ENCODE measurements at places on chromosomes 12 and 14.

DNA sequence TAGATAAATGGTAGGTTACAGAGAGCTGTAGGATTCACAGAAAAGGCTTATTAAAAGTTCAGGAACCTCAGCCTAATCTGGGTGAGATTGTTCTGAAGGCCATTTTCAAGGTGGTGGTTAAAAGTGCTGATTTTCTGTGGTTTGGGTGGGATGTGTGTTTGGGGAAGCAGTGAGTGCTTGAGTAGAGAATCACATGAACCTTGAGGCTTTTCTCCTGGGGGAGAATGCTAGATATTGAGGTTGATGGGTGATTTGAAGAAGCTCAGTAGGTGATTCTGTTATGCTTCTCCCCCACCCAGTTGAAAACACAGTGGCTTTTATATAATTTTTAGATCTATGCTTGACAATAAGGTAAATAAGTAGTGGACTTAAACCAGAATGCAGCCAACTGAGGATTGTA lies 420.9 kb downstream of the PCNX1 start:
- no peak for DNase-seq
- H3K4me3 ChIP-seq: no peak overlapping the region
- no peaks in the 10 kb centered on the region for H3K27me3 ChIP-seq

DNA sequence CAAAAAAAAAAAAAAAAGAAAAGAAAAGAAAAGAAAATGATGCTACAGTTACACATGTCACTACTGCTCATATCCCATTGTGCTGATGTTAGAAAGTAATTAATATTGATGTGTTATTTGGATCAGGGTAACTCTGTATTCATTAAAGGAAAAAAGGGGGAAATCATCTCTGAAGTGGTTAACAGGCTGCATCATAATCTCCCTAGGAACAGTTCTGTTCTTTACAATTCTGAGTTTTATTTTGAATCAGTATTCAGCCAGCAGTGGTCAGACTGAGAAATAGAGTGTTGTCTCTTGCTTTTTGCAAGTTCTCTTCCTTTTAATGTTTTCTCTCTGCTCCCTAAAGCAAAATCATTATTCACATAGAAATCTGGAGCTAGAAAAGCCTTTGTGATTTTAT lies 128.6 kb upstream of the CRY1 start:
- peaks cover 14% of the 10 kb centered on the region for H3K4me1 ChIP-seq
- H3K27ac ChIP-seq: no peak overlapping the region
- H3K36me3 ChIP-seq: peaks cover 3% of the 10 kb centered on the region
- peaks cover 2% of the 10 kb centered on the region for H3K27me3 ChIP-seq
- no peak overlapping the region for H3K4me3 ChIP-seq
- DNase-seq: no peak

DNA sequence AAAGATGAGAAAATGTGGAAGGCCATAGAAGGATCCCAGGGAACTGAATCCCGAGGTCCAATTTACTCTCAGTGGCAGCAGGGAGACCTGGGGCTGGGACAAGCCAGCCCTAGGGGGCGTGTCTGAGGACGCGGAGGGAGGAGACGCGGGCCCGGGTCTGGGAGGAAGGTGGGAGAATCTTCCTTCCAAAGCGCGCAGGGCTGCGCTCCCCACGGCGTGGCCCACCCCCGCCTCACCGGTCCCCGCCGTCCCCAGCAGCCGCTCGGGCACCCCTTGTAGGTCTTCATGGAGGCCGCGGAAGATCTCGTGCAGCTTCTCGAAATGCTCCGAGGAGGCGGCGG lies 323 bp downstream of the VTI1B start:
- H3K4me3 ChIP-seq: peak overlapping the region; percentile 91
- peaks cover 6% of the 10 kb centered on the region for H3K36me3 ChIP-seq
- H3K4me1 ChIP-seq: peaks cover 17% of the 10 kb centered on the region
- H3K27ac ChIP-seq: peak overlapping the region; percentile 77
- peak; percentile 77 for DNase-seq

GRCh38 chr14:37637341-37637740 lies 41.9 kb downstream of the TTC6 start:
- no peaks in the 10 kb centered on the region for H3K36me3 ChIP-seq
- DNase-seq: no peak

GRCh38 chr14:103629503-103630121 lies 601 bp downstream of the KLC1 start:
- peaks cover 4% of the 10 kb centered on the region for H3K36me3 ChIP-seq
- peak; percentile 52 for DNase-seq
- peak overlapping the region; percentile 93 for H3K4me3 ChIP-seq
- peak overlapping the region; percentile 67 for H3K27ac ChIP-seq

DNA sequence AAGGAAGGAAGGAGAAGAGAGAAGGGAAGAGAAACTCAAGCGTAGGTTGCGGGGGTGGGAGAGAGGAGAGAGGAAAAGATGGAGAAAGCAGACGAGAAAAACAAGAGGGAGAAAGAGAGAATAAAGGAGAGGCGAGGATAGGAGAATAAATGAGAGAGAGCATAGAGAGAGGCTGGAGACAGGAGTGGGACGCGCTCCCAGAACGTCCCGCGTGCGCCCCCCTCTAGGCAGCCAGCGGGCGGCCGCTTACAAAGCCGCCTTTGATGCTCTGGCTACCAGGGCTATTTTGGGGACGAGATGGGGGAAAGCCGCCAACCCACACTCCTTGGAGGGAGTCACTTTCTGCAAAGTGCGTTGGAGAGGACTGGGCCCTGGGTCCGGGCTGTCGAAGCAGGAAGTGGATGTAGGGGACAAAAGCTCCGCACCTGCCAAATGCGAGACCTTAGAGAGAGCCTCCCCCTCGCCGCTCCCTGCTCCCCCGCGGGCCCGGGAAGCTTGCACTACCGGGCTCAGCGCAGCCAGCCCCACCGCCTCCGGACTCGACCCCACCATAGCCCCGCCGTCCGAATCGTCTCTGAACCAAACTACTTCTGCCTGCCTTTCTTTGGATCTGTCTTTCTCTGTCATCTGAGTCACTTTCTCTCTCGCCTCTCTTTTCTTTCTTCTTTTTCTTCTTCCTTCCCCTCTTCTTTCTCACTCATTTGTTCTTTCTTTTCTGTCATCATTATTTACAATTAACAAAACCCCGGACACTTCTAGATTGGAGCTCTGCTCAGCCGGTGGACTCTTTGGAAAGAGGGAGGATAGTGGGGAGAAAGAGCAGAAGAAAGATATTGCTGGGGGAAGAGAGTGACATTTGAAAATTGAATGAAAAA lies 8.0 kb downstream of the ASCL1 start:
- H3K36me3 ChIP-seq: peaks cover 12% of the 10 kb centered on the region
- no peak for DNase-seq
- peak overlapping the region; percentile 0 for H3K27ac ChIP-seq
- H3K4me3 ChIP-seq: peak overlapping the region; percentile 31

- no peak for DNase-seq
- peak overlapping the region; percentile 2 for H3K27ac ChIP-seq
- H3K4me1 ChIP-seq: no peaks in the 10 kb centered on the region
- H3K36me3 ChIP-seq: no peaks in the 10 kb centered on the region
These were observed 23.6 kb upstream of the USP44 start for GRCh38 chr12:95574799-95575452.

GRCh38 chr14:22532345-22533056 lies 56.5 kb downstream of the DAD1 start:
- no peak overlapping the region for H3K4me3 ChIP-seq
- H3K36me3 ChIP-seq: no peaks in the 10 kb centered on the region
- DNase-seq: no peak
- H3K27me3 ChIP-seq: no peaks in the 10 kb centered on the region
- H3K27ac ChIP-seq: no peak overlapping the region

DNA sequence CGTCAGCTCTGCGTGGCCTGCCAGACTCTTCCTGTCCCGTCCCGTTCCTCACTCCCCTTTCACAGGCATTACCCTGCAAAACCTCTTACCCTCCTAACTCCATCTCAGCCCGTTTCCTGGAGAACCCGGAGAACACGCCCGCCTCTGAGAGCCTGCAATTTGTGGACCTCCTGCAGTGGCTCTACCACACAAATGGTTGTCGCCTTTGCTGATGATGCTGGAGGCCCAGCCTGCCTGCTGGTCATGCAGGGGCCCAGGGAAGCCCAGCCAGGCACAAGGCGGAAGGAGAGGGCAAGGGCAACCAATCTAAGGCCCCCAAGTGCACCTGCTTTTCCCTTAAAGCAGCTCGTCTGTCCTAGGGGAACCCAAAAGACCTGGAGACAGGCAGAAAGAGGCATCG lies 22.5 kb downstream of the RFLNA start:
- DNase-seq: no peak
- peaks cover 8% of the 10 kb centered on the region for H3K4me1 ChIP-seq
- peaks cover 6% of the 10 kb centered on the region for H3K36me3 ChIP-seq

DNA sequence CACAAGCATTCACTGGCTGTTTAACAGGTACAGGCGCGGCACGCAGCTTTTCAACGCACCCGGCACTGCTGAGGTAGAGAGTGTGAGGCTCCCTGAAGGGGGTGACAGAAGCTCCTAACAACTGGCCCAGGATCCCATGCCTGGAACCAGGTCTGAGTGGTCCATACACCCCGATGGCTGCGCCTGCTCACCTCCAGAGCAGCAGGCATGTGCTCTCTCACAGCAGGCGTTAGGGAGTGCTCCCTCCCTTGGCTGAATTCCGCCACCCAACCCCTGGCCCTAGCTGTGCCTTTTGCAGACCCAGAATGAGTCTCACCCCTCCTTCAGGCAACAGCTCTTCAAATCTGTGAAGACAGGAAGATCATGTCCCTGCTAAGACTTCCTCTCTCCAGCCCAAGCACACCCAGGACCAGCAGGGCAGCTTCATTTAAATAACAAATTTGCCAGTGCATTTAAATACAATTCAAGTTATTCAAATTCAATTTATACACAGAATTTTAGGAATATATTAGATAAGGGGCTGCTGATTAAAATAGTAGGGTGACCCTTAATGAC lies 86.0 kb downstream of the SETD3 start:
- H3K27me3 ChIP-seq: peaks cover 13% of the 10 kb centered on the region
- H3K27ac ChIP-seq: no peak overlapping the region
- DNase-seq: no peak
- no peak overlapping the region for H3K4me3 ChIP-seq
- H3K4me1 ChIP-seq: peaks cover 56% of the 10 kb centered on the region
- peaks cover 17% of the 10 kb centered on the region for H3K36me3 ChIP-seq

DNA sequence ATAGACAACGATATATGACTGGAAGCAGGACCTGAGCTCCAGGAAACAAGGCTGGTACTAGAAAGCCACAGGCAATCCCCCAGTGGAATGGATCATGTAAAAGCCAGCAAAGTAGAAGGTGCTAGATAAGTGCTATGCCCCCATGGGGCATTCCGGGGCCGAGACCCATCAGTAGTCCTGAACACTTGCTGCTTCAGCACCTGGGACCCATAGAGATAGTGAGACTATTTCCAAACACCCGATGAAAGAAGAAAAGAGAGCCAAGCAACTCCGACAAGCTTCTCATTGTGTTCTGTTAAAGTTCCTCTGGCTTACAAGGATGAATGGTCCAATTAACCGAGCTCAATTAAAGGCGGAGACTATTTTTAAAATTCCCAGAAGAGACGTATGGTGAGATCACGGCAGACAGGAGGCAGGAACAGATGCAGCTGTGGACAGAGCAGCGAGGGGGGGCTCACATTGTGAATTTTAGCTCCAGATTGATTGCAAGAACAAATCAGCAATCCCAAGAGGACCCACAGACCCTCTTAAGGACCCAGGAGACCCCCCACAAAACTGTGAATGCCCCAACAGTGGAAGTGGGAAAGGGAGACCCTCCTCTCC lies 142.5 kb upstream of the OVCH1 start:
- no peak overlapping the region for H3K4me3 ChIP-seq
- no peak for DNase-seq
- H3K27me3 ChIP-seq: no peaks in the 10 kb centered on the region
- H3K27ac ChIP-seq: no peak overlapping the region

DNA sequence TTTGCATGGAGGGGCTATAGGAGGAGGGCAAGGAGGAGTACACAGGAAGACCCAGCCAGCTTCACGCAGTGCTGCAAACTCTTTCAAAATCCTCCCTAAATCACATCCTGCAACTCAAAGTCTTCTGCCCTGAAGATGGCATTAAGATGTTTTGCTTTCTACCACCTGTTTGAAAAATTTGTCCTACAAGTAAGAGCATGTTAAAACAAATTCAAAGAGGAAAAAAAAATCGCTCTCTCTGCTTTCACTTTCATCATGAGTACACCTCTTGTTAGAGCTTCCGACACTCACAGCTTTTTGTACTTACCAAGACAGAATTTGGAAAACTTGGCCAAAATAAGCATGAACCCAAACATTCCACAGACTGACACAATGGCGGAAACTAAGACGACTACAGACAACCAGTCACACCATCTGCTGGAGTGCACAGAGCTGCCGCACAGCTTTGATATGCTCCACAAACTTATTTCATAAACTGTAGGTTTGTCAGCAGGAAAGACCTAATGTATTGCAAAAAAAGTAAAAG lies 21.3 kb downstream of the GCH1 start:
- no peak overlapping the region for H3K27ac ChIP-seq
- no peak for DNase-seq
- no peaks in the 10 kb centered on the region for H3K36me3 ChIP-seq
- H3K27me3 ChIP-seq: peaks cover under 1% of the 10 kb centered on the region
- H3K4me1 ChIP-seq: peaks cover 10% of the 10 kb centered on the region
- no peak overlapping the region for H3K4me3 ChIP-seq

DNA sequence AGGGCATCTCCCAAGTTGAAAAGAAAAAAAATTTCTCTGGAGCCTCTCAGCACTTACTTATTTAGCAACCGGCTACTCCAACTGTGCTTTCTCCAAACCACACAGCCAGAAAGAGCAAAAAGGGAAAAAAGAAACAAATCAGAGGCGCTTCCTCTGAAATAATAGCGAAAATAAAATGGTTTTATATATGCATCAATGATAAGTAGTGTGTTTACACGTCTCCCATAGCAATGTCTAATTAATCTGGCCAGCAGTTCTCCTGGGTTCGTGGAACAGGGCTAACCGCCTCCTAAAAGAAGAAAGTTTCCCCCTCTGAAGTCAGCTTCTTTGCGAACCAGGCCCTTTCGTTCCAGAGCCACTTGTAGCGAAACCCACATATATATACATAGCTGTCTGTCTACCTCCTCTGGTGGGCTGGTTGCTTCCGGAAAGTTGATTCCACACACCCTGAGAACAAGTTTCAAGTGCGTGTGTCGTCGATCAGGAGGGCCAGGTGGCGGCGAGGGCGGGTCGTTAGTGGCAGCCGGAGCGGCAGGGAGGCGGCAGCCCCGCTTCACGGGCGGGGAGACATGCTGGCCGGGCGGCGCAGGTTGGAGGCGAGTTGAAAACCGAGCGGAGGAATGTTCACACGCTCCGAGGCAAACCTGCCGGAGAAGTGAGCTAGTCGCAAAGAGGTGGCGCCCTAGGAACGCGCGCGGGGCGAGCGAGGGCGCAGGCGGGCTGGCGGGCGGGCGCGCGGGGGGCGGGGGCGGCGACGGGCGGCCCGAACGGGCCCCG lies 2.7 kb downstream of the PTHLH start:
- peak; percentile 57 for DNase-seq
- peaks cover 11% of the 10 kb centered on the region for H3K27me3 ChIP-seq

DNA sequence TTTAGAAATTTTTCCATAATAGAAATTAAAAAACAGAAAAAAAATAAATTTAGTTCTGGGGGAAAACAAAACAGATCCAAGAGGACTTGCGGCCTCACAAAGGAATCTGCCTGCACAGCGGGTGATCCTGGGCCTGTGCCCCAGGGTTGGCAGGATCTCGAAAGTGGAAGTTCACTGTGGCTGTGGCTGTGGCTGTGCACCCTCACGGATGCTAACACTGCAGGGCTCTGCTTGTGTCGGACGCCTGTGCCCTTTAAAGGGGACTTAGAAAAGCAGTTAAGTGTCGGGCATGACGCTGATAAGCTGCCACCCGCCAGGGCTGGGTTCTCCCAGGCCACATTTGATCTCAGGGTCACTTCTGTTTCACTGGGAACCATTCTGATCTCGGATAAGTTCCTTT lies 209.1 kb downstream of the TTC7B start:
- no peak overlapping the region for H3K4me3 ChIP-seq
- H3K4me1 ChIP-seq: peaks cover 48% of the 10 kb centered on the region
- H3K27ac ChIP-seq: no peak overlapping the region
- no peak for DNase-seq
- H3K36me3 ChIP-seq: peaks cover 20% of the 10 kb centered on the region
